ENCODE measurements at places on chromosomes 3 and 15. TPM values are rescaled to one million over a fixed set of nuclear protein-coding genes. Genes with fewer than 3 reads are reported as not detected.

The CCR1 gene
- 1.3 TPM for total RNA-seq

The GPR149 gene
- not detected for total RNA-seq

The CAMK2N2 gene
- total RNA-seq: not detected

The CSPG5 gene
- 0.46 TPM for total RNA-seq

The CASR gene
- total RNA-seq: 0.31 TPM

The TLNRD1 gene
- 23.8 TPM for total RNA-seq

The EFHB gene
- 2.4 TPM for total RNA-seq
